NCI-H1092 treated with DMSO at 0.1 percent for 48 hours (cell line): ENCODE measurements at places on chromosomes 3 and 15.
A peak's percentile ranks its signal among the peaks of the same experiment; 100 is the strongest.

DNA sequence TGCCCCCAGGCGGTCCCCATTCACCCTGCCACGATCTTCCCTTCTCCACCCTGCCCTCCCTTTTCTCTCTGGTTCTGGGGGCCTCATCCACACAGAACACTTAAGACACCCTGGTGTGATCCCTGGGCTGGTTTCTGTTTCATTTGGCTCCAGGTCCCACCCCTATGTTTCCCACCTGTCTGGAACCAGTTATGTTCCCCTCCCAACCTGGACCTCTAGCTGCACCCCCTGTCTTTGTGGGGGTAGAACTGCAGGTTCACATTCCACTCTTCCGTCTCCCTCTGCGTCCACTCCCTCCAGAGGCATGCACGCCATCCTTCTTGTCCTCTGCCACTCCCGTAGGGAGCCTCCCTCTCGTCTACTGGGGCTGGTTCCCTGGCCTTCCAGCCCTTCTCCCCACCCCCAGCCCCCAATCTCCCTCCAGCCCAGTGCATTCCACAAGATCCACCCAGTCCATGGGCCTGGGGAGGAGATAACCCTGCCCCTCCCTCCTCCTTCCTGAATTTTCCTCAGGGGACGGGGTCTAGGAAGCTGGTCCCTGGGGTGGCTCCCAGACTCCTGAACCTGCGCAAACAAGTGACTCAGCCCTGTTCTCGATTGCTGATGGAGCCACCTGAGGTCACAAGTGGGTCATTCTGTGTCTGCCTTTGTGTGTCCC lies 73.8 kb downstream of the ABTB1 start:
- no peak for DNase-seq

GRCh38 chr3:74000725-74001124 lies 376.0 kb upstream of the PDZRN3 start:
- DNase-seq: no peak

DNA sequence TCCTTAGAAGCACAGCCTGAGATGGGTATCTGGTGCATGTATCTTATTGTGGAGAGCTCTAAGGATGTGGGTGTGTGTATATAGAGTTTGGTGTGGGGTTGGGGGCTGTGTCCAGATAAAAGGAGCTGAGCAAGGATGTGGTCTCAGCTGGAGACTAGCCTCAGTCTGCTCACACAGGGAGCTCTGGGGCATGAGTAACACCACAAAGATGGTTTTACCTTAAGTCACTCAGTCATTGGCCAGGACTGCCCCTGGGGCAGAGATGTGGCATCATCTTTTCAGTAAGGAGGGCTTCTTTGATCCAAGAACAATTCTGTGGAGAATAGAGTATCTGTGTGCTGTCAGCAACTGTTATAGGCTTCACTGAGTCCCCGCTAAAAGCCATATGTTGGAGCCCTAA lies 163.4 kb upstream of the NUDT16 start:
- no peak for DNase-seq

DNA sequence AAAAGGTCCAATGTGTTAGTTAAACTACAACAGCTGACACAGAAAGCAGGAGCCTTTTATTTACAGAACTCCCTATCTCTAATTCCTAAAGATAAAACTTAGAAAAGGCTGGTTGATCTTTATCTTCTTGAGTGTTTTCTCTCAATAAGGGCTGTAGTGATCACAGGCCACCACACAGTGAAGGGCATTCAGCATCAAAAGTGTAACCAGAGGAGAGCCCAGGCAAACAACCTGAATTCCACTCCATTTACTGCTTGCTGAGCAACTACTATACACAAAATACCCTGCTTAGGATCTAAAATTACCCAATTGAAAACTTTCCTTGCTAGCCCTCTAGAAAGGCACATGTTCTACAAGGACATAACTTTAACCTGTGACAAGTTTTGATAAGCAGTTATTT lies 122.7 kb downstream of the MEIS2 start:
- no peak for DNase-seq

DNA sequence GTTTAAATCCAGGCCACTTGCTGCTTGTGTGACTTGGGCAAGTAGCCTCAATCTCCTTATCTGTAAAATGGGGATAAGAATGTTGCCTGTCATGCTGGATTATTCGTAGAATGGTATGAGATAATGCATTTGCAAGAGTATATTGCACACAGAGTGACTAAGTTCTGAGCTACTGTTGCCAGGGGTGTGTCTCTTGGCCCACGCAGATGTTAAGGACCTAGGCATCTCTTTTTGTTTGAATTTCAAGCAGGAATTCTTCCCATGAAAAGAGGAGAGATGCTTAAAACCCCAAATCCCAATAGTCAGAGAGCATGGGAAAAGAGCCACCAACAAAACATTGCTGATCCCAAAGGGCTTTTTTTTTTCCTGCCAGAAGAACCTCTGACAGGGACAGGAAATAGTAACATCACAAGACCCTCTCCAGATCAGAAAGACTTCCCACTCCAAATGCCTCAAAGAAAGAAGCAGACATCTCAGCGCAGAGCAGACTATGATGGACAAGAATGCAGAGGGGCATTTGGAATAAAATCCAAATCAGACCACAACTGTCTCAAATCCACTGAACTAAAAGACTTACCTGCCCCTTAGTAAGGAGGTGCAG lies 90.5 kb downstream of the MRPL46 start:
- DNase-seq: no peak

DNA sequence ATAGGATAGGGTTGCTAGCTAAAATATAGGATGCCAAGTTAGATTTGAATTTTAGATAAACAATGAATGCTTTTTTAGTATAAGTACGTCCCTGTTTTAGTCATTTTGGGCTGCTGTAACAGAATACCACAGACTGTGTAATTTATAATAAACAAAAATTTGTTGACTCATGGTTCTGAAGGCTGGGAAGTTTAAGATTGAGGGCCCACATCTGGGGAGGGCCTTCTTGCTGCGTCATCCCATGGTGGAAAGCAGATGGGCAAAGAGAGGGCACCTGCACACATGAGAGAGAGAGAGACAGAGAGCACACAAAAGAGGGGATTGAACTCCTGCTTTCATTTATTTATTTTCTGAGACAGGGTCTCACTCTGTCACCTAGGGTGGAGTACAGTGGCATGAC lies 246.5 kb downstream of the EPHB1 start:
- DNase-seq: no peak

- DNase-seq: no peak
Measured at GRCh38 chr3:122010506-122010905, 11.5 kb downstream of the ILDR1 start.

DNA sequence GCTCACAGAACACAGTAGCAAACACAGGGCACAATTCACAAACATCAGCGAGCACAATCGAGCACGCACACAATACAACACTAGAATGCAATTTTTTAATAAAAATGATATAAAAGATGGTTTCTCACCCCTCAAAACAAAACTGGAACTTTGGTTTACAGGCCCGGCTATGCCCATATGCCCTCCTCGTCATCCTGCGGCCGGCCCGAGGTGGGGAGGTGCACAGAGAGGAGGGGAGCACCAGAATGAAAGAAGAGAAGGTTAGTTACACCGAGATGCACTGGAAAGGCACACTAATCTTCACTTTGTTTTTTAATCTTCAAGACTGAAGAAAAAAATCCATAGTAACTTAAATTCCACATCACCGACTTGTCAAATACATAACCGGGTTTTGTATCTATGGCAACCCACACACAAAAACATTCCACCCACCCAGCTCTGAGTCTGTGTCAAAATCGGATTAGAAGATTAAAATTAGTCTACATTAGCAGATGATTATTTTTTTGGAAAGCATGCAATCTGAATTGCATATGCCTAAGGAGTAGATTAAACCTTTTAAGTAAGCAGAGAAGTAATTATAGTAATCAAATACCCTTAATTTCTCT lies 196.7 kb upstream of the WNT5A start:
- DNase-seq: no peak

DNA sequence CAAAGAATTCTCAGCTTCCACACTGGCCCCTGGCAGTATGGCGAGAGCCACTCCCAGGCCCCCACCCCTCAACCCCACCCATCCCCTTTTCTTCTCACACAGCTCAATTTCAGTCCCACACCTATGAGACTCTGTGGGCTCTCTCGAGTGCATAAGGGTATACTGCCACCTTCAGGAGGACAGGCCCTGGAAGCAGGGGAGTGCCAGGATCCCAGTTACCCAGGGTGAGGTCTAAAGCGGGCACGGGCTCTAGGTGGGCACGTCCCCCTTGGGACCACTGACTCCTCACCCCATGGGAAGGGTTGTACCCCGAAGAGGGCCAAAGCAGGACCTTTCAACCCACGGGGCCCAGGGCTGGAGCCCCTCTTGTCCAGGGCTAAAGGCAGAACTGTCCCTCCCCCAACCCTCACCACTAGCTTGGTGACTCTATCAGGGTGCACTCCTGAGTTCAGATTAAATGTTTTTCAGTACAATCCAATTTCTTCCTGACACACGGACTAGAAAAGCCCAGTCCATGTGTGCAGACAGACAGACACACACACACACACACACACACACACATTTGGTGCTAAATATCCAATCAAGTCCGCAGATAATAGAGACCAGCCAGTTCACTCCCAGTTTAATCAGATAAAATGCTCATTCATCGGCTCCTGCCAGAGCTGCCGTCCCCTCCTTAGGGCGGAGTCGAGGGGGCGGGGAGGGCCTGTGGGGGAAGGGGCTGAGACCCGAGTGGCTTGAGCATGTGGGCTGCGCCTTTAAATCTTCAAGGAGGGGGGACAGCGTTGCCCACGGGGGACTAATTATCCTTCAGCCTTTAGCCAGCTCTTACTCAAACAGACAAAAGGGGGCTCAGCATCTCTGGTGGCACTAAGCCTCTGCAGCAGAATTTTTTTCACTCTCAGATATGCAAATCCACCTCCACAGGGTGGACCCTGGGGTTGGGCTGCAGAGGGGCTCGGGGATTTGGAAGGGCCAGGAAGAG lies 59.3 kb downstream of the CYP11A1 start:
- peak; percentile 79 for DNase-seq

GRCh38 chr3:48877671-48878070 lies 21.0 kb downstream of the SLC25A20 start:
- DNase-seq: no peak

DNA sequence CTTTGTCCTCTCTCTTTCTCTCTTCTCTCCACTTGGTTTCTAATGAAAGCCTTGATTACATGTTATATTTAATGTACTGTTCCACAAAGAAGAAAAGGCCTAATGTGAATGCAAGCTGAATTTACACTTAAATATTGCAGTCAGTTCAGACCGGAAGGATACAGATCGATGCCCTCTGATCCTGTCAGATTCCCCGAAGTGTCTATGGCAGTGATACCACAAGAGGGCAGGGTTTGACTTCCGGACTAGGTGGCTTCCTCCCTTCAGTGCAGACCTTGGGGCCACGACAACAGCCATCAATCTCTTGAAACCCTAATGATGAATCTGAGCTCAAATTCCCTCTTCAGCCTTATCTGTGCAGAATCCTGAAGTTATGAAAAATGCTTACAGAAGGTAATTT lies 29.5 kb downstream of the AGTR1 start:
- peak; percentile 37 for DNase-seq

DNA sequence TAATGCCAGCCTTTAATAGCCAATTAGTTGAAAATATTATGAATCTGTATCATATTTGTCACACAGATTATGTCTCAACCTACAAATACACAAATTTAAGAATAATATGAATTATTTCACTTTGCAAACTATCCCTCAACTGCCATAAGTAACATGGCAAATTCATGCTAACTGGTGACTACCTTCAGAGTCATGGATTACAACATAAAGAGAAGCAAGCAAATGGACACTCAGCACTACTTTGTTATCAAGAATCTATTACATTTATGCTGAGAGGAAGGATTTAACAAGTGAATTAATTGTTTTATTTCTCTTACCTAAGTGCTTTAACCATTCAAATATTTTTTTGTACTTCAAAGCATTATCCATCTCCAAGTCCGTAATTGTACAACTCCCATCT lies 103.1 kb upstream of the BCL6 start:
- no peak for DNase-seq

DNA sequence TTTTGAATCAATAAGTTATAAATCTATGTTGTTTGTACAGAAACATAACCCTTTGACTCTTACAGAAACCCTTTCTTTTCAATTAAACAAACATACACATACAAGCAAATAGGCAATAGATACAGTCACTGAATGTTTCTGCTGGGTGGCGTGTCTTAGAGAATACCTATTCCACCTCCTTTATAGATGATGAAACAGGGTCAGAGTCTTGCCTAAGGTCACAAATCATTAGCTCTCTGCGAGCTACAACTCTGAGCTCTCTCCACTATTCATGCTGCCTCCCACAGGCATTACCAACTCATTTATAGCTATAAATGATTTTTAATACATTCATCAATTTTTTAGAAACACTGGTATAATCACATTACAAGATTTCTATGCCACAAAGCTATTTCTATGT lies 152.6 kb downstream of the RSL24D1 start:
- no peak for DNase-seq

GRCh38 chr15:89675606-89676005 lies 3.6 kb downstream of the PLIN1 start:
- DNase-seq: no peak

GRCh38 chr3:26708501-26708900 lies 85.9 kb downstream of the LRRC3B start:
- DNase-seq: no peak

- DNase-seq: no peak
Measured at GRCh38 chr3:100600181-100601042, 9.0 kb upstream of the ADGRG7 start.
